ENCODE measurements at places on chromosomes 5 and 9. TPM values are rescaled to one million over a fixed set of nuclear protein-coding genes. Genes with fewer than 3 reads are reported as not detected.

Gene GMCL2
- not detected for total RNA-seq

DNA sequence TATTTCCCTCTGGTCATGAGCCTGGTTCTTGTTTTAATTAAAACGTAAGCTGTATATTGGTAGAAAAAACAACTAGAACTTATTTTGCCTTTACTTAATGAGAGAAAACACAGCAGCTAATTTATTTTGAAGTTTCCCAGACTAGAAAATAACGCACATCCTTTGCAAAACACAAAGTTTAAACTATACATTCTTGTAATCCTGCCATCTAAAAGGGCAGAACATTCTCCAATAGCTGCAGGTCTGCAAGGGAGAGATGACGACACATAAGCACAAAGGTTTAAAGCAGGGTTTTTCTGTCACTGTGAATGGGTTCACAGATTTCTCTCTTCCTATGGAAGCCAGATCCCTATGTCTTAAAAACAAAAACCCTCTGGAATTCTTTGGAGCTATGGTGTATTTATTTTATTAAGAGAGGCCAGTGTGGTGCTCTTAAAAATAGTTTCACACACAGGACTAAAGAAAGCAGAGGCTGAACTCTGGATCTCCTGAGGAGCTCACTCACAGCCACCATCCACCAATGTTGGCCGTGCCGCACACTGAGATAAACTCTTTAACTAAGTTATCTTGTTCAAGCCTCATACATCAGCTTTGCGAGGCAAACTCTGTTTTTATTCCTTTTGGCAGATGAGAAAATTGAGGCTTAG, 82.4 kb downstream of the SNCAIP start:
- no peak for DNase-seq
- H3K4me1 ChIP-seq = no peaks in the 10 kb centered on the region
- H3K4me3 ChIP-seq = no peak overlapping the region
- H3K36me3 ChIP-seq = no peaks in the 10 kb centered on the region
- no peak overlapping the region for H3K27ac ChIP-seq

Gene ECSCR
- 2.6 TPM for total RNA-seq

- DNase-seq = peak; percentile 47
- H3K27me3 ChIP-seq = no peaks in the 10 kb centered on the region
- no peak overlapping the region for H3K27ac ChIP-seq
- peaks cover 26% of the 10 kb centered on the region for H3K4me1 ChIP-seq
These were observed 2.6 kb upstream of the GCNT1 start for GRCh38 chr9:76456202-76456926.

GRCh38 chr9:18756712-18757125, 276.3 kb downstream of the SAXO1 start:
- no peaks in the 10 kb centered on the region for H3K27me3 ChIP-seq
- no peaks in the 10 kb centered on the region for H3K4me1 ChIP-seq
- no peak overlapping the region for H3K4me3 ChIP-seq
- no peaks in the 10 kb centered on the region for H3K36me3 ChIP-seq
- DNase-seq = no peak
- H3K27ac ChIP-seq = no peak overlapping the region

Gene DBN1
- total RNA-seq = 41.2 TPM

Gene C9orf72
- total RNA-seq = 10.2 TPM

- H3K27me3 ChIP-seq = peaks cover 3% of the 10 kb centered on the region
- no peak overlapping the region for H3K4me3 ChIP-seq
- no peaks in the 10 kb centered on the region for H3K36me3 ChIP-seq
- H3K4me1 ChIP-seq = no peaks in the 10 kb centered on the region
- DNase-seq = no peak
These were observed 30.1 kb downstream of the STXBP1 start for GRCh38 chr9:127642082-127642740.

Gene HCN1
- not detected for total RNA-seq

Gene DDX4
- total RNA-seq = not detected

Gene CDH9
- not detected for total RNA-seq

Gene OBP2B
- total RNA-seq = not detected

Gene MEGF10
- not detected for total RNA-seq

DNA sequence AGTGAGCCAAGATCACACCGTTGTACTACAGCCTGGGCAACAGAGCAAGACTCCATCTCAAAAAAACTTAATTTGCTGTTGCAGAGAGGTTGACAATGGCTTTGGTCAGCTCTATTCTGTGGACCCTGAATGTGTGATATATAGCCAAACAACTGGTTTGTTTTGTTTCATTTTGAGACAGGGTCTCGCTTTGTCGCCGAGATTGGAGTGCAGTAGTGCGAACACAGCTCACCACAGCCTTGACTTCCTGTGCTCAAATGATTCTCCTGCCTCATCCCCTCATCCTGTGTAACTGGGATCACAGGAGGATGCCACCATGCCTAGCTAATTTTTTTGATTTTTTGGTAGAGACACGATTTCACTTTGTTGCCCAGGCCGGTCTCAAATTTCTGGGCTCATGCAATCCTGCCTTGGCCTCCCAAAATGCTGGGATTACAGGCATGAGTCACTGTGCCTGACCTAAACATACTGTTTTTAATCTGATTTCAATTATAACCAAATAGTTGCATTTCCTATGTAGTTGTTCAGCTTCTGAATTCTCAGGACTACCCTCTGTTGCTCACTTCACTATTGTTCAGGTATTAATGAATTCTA, 9.8 kb downstream of the RNF183 start:
- H3K36me3 ChIP-seq = peaks cover 29% of the 10 kb centered on the region

DNA sequence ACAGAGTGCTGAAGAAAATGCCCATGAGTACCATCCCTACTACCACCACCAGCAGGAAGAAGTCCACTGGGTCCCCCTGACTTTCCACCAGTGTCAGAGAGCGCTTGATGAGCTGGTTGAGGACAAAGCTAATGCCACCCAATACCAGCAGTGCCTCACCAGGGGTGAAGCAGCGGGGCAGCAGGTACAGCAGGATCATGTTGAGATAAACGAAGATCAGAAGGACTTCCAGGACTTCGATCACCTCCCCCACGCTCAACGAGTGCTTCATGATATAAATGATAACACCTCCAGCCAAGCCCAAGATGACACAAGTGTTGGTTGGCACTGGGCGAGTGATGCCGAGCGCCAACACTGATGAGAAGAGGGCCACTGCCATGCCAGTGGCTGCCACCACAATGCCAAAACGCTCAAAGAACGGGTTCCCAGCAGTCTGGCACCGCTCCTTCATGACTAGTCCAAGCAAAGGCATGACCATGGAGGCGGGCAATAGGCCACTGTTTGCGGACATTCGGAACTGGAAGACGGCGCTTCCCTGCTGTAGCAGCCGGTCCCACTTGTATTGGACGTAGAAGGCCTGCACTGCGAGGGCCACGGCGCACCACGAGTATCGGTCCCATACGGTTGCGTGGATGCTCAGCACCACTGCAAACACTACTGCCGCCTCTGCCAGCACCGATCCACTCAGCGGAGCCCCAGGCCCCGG, 679 bp downstream of the DOLK start:
- peaks cover 28% of the 10 kb centered on the region for H3K4me1 ChIP-seq
- peak overlapping the region; percentile 95 for H3K27ac ChIP-seq
- H3K36me3 ChIP-seq = peaks cover 30% of the 10 kb centered on the region
- DNase-seq = peak; percentile 31
- no peaks in the 10 kb centered on the region for H3K27me3 ChIP-seq

Gene NIM1K
- total RNA-seq = 2.1 TPM

DNA sequence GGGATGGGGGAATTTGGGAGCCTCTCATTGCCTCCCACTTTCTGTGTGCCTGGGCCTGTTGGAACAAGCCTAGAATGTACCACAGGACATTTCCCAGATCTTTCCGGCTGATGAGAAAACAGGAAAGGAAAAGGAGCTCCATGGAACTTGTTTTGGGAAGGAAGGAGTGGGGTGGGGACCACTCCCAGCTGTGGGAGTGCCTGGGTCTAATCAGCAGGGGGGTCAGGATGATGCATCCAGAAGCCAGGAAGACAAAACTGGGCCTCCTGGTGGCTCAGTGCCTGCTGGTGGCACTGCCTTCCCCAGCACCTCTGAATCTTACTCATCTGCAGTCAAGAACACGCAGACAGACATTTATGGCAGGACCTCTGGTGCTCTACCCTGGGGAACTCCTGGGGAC, 2.8 kb downstream of the SMIM33 start:
- H3K27me3 ChIP-seq = no peaks in the 10 kb centered on the region
- H3K4me3 ChIP-seq = no peak overlapping the region
- DNase-seq = peak; percentile 48
- peak overlapping the region; percentile 85 for H3K27ac ChIP-seq

DNA sequence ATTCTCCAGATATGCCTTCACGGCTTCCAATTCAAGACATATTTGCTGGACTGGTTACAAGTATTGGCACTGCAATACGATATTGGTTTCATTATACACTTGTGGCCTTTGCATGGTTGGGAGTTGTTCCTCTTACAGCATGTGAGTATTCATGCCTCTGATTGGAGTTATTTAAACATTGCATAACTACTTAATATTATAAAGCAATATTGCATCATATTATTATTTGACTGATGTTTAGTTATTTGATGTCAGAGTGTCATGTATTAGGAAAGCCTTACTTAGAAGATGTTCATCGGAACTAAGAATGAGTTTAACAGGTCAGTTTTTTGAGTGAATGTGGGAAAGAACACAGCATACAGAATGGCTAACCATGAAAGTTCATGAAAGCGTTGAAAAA, 28.3 kb downstream of the MARCHF6 start:
- H3K27me3 ChIP-seq = no peaks in the 10 kb centered on the region
- no peak for DNase-seq
- H3K4me1 ChIP-seq = peaks cover 9% of the 10 kb centered on the region
- H3K4me3 ChIP-seq = no peak overlapping the region
- peaks cover 32% of the 10 kb centered on the region for H3K36me3 ChIP-seq

Gene KCNIP1
- total RNA-seq = not detected

DNA sequence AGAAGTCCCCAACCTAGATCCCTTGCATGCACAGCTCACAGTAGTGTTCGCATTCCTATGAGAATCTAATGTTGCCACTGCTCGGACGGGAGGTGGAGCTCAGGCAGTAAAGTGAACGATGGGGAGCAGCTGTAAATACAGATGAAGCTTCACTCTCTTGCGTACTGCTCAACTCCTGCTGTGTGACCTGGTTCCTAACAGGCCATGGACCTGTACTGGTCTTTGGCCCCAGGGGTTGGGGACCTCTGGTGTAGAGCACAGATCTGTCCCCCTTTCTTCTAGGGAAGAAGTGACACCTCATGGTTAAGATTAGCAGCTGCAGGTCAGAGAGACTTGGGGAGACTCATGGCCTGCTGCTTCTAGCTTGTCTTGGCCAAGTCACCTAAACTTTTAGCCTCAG, 7.1 kb downstream of the ARHGEF28 start:
- DNase-seq = no peak
- H3K27ac ChIP-seq = no peak overlapping the region
- no peaks in the 10 kb centered on the region for H3K36me3 ChIP-seq
- H3K4me3 ChIP-seq = no peak overlapping the region
- no peaks in the 10 kb centered on the region for H3K4me1 ChIP-seq

GRCh38 chr5:42277293-42277692, 145.9 kb upstream of the GHR start:
- DNase-seq = no peak
- H3K27ac ChIP-seq = no peak overlapping the region
- no peak overlapping the region for H3K4me3 ChIP-seq
- H3K36me3 ChIP-seq = no peaks in the 10 kb centered on the region

Gene SUSD3
- total RNA-seq = 51.4 TPM

GRCh38 chr5:1374030-1374678, 29.3 kb upstream of the CLPTM1L start:
- no peaks in the 10 kb centered on the region for H3K4me1 ChIP-seq
- no peaks in the 10 kb centered on the region for H3K36me3 ChIP-seq
- DNase-seq = no peak
- no peak overlapping the region for H3K4me3 ChIP-seq

DNA sequence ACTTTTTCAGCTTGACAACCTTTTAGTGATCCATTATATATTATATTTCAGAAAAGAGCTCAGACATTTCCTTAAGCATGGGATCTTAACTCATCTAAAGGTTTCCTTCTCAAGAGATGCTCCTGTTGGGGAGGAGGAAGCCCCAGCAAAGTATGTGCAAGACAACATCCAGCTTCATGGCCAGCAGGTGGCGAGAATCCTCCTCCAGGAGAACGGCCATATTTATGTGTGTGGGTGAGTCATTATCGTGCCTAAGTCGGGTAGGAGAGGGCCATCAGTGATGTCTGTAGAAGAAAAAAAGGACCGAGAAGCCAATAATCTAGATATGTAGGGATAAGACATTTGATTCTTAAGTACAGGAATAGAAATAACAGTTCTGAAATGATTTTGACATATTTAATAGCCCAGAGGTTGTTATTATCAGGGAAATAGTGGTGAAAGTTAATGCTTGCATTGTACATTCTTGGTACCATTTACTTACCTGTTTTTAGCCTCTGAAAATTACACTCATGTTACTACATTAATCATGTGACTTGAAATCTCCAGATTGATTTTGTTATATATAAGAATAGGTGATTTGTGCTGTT, 28.2 kb downstream of the MTRR start:
- H3K4me3 ChIP-seq = no peak overlapping the region

DNA sequence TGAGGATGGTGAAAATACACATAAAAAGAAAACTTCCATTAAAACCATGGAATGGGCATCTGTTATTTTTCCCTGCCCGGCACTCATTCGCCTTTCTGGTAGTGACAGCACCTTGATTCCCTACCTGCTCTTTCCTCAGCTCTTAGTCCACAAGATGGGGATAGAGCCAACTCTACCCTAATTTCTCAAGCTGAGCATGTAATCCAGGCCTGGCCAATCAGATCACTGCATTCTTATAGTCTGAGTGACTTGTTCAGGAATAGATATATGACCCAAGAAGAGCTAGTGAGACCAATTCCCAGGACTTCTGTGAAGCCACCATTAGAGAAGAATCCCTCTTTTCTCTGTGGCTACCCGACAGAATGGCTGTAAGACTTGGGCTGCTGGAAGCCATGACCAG, 58.1 kb downstream of the TSSK1B start:
- H3K27ac ChIP-seq = no peak overlapping the region
- H3K36me3 ChIP-seq = no peaks in the 10 kb centered on the region
- peaks cover 31% of the 10 kb centered on the region for H3K4me1 ChIP-seq

GRCh38 chr5:160621526-160621925, 199.9 kb downstream of the PTTG1 start:
- H3K36me3 ChIP-seq = no peaks in the 10 kb centered on the region
- H3K27me3 ChIP-seq = peaks cover 14% of the 10 kb centered on the region
- no peak overlapping the region for H3K4me3 ChIP-seq
- no peak overlapping the region for H3K27ac ChIP-seq

Gene SLCO6A1
- total RNA-seq = not detected

Gene TMC1
- not detected for total RNA-seq

DNA sequence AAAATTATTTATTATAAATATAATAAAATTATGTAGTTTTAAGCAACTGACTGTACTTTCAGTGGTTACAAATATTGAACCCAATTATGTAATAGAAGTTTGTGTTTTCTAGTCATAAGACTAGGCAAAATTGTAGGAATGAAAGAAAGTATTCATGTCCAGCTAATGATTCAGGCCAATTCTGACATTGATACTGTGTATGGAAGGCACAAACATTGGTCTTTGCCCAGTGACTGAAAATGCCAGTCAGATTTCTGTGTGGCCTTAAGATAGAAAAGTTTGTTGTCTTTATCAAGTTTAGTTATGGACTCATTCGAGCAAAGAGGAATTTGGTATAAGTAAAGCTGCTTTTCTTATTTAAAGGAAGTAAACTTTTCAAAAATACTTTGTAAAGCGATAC, 60.3 kb downstream of the SLC12A2 start:
- H3K27ac ChIP-seq = no peak overlapping the region
- no peaks in the 10 kb centered on the region for H3K27me3 ChIP-seq
- no peak for DNase-seq
- no peaks in the 10 kb centered on the region for H3K4me1 ChIP-seq
- H3K4me3 ChIP-seq = no peak overlapping the region

Gene PCDHGB3
- not detected for total RNA-seq

Gene FOXD4
- 0.19 TPM for total RNA-seq

Measured in activated CD4-positive, alpha-beta T cell treated with anti-CD3 and anti-CD28 coated beads for 36 hours (primary cell).